HAP-1 (cell line): ENCODE measurements at places on chromosomes 3 and 15.
A peak's percentile ranks its signal among the peaks of the same experiment; 100 is the strongest.

DNA sequence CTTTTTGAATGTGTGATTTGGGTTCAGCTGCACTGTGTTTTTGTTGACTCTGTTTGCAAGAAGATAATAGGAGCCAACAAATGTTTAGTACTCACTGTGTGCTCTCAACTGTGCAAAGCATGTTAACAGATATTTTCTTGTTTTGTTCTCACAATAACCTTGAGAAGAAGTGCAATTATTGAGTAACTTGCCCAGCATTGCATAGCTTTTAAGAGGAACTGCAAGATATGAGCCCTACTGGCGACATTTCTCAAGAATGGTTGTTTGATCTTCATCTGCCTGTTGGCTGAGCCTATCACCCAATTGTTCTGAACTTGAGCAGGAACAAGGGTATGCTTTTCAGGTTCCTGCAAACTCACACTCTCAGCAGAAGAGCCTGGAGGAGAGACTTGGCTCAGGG lies 43.4 kb upstream of the AGBL1 start:
- no peak for DNase-seq

DNA sequence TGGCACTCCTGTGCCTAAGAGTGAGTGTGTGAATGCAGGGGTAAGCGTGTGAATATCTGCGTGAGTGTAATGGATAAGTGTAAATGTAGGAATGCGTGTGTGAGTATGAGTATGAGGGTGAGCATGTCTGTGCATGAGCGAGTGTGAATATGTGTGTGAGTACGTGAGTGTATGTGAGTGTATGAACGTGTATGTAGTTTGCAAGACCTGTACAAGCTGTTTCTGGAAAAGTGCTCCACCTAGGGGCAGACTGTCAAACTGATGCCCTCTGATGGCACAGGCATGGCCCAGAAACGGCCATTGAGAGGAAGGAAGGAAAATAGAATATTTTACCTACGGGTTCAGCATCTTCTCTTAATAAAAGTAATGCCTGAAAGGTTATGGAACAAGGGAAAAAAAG lies 24.4 kb upstream of the FRMD4B start:
- peak; percentile 53 for DNase-seq

DNA sequence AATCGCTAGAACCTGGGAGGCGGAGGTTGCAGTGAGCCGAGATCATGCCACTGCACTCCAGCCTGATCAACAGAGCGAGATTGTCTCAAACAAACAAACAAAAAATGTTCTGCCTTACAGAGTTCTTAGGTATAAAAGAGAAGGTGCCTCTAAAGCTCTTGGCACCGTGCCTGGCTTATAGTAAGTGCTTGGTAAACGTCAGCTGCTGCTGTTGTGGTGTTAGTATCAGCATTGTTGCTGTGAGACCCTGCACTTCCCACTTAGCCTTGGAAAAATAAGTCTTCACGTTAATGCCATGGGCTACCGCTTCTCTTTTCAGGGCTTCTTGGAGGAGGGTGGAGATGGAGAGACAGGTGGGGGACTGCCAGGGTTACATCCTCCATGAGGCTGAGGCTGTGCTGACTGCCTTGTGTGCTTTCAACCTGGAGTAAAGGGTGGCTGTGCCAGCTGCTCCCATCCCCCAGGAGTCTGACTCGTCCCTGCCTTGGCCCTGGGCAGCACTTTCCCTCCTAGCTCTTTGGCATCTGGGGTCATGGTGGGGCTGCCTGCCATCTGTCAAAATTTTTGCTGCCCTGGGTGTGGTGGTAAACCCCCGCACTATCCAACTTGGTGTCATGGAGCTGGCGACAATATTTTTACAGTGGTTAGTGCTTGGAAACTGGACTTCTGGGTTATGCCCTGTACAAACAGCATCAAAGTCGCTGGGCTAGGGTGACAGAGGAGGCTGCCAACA lies 17.8 kb downstream of the FLNB start:
- DNase-seq = peak; percentile 37

- no peak for DNase-seq
Measured at GRCh38 chr15:29651476-29652233, 170.6 kb downstream of the TJP1 start.

- no peak for DNase-seq
Measured at GRCh38 chr15:57079931-57080620, 161.6 kb downstream of the TCF12 start.

DNA sequence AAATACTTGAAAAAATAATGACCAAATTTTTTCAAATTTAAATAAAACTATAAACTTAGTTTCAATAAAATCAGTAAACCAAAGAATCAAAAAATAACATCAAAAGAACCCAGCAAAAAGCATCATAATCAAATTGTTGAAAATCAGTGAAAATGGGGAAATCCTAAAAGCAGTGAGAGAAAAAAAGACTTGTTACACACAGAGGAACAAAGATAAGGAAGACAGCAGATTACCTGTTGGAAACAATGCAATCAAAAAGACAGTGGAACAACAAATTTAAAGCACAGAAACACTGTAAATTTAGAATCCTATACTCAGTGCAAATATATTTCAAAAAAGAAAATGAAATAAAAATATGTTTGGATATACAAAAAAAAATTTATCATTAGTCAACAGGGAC lies 156.2 kb upstream of the LMCD1 start:
- no peak for DNase-seq

- no peak for DNase-seq
Measured at GRCh38 chr15:75037685-75038084, 14.3 kb downstream of the PPCDC start.

GRCh38 chr3:197305854-197306253 lies 7.4 kb upstream of the DLG1 start:
- no peak for DNase-seq

DNA sequence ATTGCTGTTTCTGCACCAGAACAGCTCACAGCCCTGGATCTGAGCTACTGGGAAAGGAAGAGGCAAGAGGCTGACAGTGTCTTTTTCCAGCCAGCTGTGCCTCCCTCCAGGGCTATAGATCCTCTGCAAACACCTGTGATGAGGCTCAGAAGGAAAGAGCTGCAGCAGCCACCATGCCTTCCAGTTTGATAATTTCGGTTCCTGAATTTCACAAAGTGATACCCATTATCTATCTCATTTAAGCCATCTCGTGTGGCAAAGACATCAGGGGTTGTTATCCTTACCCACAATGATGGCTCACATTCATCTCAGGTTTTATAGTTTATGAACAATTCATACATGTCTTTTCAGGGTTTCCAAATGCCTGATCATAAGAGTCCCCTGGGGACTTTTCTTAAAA lies 1.8 kb upstream of the LARP6 start:
- DNase-seq = no peak

- DNase-seq = peak; percentile 93
Measured at GRCh38 chr15:70111203-70112073, 13.7 kb upstream of the TLE3 start.

DNA sequence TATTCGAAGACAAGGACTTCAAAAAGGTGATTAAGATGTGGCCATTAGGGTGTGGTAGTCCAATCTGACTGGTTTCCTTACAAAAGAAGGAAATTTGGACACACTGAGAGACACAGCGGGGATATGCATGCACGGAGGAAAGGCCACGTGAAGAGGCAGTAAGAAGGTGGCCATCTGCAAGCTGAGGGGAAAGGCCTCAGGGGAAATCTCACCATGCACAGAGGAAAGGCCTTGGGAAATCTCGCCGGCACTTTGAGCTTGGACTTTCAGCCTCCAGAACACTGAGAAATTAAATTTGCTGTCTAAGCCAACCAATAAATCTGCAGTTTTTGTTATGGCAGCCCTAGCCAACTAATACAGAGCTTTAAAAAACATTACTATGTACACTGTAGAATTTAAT lies 78.8 kb downstream of the DLG1 start:
- DNase-seq = no peak

- DNase-seq = no peak
Measured at GRCh38 chr3:88000853-88001252, 58.0 kb downstream of the CGGBP1 start.

DNA sequence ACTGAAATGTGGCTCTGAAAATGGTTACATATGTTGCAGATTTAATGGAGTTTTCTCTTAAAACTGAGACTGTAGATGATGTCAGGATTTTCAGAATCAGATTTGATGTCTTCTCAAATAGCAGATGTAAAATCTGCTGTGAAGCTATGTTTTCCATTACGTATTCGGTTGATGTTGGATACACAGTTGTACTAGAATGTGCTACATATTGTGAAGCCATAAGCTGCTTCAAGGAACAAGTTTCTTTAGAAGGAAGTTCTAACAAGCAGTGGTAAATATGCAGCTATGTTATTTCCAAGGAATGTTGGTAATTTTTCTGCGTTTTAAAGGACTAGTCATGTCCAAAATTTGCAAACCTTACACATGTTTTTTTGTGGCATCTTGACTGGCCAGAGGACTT lies 197.7 kb downstream of the RBMS3 start:
- no peak for DNase-seq

DNA sequence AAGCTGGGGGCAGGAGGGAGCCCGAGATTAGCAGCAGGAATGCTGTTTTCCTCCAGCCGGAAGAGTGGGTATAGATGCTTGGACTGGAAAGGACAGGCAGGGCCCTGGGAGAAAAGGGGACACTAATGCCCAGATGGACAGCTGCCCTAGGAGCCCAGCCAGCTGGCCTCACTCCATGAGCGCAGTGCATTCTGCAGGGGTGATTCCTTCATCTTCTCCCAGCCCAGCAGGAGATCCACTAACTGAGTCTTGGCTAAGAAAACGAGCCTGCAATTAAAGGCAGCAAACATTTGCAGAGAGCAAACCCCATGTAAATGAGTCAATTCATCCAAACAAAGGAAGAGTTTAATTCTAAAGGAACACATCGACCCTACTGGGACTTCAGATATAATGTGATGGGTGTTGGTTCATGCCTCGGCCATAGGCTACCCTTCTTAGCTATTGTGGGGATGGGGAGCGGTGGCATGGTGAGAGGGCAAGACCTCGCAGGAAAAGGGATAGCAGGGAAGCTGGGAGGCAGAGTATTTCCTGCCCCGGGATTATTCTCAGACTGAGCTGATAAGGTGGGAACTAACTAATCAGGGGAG lies 13.3 kb upstream of the MINAR1 start:
- no peak for DNase-seq

GRCh38 chr15:81244306-81244705 lies 47.6 kb downstream of the IL16 start:
- DNase-seq = no peak

DNA sequence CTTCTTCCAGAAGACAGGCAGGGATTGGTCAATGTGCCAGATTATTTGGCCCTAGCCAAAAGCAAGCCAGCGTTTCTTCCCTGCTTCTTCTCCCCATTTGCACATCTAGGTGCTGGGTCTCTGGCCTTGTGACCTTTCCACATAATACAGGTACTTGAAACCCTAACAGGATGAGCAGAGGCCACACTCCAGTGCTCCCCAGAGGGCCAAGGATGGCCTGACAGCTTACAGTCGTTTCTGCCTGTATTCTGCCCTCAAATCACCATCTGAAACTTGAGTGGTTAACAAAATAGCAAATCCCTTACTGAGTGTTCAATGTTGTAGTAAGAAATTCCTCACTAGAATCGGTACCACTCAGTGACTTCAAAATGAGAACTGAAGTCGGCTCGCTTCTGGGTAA lies 29.1 kb downstream of the MKRN2 start:
- no peak for DNase-seq

DNA sequence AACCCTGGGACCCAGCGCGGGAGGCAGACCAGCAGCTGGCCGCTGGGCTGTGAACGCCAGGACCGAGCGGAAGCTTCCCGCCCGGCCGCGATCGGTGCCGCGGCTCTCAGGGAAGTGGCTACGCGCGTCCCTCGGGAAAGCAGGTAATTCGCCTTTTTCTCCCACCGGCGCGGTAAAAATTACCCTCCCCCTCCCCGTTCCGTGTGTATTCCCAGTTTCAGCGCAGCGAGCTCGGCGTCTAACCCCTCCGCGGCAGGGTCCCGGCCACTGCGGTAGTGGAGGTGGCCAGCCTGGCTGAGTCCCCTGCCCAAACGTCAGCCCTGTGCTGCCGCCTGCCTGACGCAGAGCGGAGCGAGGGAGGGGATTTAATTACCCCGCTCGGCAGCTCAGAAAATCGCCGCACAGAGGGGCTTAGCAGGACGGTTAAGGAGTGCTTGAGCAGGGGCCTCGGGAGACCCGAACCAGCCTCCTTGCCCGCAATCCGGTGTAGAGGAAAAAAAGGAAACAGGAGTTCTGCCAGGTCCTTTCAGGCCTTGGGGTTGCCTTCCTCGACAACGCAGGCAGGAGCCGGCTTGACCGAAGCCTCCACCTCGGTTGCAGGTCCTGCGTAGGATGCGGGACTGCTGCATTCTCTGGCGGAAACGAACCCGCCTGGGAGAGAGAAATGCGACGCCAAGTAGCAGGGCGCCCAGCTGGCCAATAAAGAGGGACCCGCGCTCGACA lies 2.9 kb downstream of the GATA2 start:
- DNase-seq = no peak
